Fibroblast of skin of abdomen (primary cell): ENCODE measurements at places on chromosomes 1 and 21.

DNA sequence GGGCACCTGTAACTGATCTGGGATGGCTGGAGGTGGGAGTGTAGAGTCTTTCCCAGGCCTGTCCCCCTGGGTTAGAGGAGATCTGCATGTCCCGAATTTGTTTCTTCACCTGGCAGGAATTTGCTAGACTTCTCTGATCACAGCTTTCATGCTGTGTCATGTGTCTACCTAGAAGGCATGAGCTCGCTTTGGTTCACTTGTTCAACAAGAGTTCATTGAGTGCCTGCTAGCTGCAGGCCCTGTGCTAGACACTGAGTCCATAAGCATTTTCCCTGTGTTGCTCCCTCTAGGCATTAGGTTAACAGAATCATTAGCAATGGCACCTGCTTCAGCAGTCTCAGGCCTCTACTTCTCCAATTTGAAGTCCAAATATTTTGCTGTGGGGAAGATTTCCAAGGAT, 101.6 kb downstream of the MTR start:
- no peak for DNase-seq

- no peak for DNase-seq
These were observed 2.0 kb downstream of the RNF207 start for GRCh38 chr1:6207921-6208320.

GRCh38 chr1:73948055-73948454, 249.9 kb downstream of the LRRIQ3 start:
- DNase-seq = no peak

- no peak for DNase-seq
These were observed 17.0 kb downstream of the LPGAT1 start for GRCh38 chr1:211813590-211813989.

DNA sequence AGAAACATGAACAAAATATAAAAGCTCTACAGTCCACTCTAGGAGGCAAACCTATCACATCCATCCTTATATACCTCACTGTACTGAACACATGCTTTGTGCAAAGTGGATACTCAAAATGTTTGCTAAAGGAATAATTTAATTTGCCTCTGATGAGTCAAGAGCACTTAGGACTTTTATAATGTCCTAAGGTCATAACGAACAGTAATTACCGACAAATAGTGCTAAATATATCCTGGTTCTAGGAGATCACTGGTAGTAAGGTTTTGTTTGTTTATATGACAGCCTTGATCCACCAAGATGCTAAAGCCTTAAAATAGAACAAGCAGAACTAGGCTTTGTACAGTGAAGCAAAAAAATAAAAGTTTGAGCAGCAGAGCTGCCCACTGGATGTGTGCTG, 70.6 kb downstream of the GADD45A start:
- no peak for DNase-seq

DNA sequence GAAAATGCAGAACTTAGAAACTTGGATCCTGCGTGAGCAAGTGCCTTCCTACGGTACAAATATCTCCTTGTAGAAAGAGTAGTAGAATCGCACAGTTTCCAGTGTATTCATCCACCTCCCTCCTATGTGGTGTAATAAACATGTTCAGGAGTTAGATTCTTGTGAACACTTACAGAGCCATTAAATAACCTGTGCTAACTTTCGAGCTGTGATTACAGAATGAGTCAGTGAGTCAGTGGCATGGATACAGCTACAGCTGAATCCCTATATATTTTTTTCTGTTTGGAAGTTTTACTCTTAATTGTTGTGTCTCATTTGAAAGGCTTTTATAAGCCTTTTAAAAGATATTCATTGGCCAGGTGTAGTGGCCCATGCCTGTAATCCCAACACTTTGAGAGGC, 148.7 kb downstream of the EDEM3 start:
- DNase-seq = no peak
